ENCODE measurements at places on chromosomes 12 and 14.

GRCh38 chr14:93036652-93037345 is 78.9 kb downstream of the ITPK1 start:
- DNase-seq, result no peak

DNA sequence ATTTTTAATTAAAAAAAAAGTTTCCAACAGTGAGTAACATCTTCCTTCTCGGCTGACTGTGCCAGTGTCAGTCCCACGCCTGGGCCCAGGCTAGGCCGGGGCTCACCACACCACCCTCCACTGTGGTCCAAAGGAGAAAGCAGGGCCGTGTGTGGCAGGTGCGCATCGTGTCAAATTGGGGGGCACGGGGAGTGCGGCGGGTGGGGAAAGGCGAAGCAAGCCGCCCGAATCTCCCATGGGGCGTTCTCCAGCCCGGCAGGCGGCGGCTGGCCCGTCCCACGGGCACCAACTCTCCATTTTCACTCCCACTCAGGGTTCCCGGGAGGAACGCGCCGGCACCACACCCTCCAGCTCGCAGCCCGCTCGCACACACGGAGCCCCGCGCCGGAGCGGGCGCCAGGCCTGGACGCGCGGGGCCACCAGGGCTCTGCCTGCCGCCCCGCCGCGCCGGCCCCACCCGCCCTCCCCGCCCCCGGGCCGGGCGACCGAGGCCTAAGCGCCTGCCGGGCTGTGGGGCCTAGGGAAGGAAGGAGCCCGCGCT is 604 bp downstream of the EEA1 start:
- DNase-seq, result peak; percentile 49

- no peak for DNase-seq
Measured at GRCh38 chr12:78674311-78675090, 190.1 kb upstream of the SYT1 start.

DNA sequence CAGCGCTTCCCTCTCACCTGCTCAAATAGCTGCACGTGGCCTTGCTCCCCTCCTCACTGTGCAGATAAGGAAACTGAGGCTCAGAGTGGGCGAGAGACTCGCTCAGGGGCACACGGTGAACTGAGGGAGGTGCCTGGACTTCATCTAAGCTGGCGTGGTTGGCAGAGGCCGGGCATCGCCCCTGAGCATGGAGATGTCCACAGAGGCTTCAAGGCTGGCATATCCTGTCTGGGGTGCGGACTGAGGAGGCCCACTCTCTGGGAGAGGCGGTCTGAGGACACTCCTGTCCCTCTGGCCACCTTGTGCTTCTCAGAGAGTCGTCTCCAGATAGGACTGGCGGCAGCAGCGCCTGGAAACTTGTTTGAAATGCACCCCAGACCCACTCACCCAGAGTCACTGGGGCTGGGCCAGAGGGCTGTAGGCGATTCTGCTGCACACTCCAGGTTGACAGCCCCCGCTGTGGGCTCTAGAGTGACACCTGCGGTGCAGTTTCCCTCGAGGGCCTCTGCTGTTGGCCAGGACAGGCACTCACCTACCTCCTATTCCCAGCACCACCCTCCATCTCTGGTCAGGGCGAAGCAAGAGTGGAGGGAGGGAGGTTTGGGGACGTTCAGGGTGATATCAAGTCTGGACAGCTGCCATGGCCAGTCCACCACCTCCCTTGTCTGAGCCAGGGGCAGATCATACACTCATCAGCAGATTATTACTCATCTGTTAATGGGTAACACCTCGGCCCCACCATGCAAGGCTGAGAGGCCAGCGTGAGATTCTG is 11.2 kb upstream of the LBHD2 start:
- DNase-seq, result no peak

GRCh38 chr12:8045952-8046944 is 13.7 kb downstream of the FOXJ2 start:
- peak; percentile 72 for DNase-seq

DNA sequence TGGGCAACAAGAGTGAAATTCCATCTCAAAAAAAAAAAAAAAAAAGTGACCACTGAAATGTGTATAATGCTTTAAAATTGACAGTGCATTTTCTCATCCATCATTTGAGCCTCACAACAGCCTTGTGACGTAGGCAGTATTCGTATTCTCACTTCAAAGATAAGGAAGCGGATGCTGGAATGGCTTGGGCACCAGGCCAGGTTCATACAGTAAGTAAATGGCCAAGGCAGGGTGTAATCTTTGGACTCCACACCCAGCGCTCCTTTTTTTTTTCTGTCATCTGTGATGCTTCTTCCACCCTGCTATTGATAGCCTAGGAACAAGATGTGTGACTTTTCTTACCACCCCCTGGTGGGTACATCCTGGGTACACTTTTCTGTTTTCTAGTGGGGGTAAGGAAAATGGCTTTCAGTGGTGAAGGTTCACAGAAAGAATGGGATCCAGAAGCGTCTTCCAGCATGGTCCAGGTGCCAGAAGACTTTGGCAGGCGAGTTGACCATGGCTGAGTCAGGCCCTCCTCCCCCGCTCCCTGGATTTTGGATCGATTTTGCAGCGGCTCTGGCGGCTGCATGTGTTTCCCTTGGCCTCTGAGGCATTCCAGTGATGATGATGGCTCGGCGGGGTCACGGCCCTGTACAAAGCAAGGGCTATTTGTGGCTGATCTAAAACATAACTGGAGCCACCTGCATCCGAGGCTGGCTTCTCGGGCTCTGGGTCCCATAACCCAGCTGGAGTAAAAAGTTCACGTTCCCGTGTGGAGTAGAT is 110.6 kb downstream of the CACNA1C start:
- DNase-seq, result no peak

GRCh38 chr12:14393751-14394150 is 28.3 kb downstream of the ATF7IP start:
- no peak for DNase-seq

- DNase-seq, result no peak
Measured at GRCh38 chr14:85247071-85247470, 282.9 kb upstream of the FLRT2 start.

DNA sequence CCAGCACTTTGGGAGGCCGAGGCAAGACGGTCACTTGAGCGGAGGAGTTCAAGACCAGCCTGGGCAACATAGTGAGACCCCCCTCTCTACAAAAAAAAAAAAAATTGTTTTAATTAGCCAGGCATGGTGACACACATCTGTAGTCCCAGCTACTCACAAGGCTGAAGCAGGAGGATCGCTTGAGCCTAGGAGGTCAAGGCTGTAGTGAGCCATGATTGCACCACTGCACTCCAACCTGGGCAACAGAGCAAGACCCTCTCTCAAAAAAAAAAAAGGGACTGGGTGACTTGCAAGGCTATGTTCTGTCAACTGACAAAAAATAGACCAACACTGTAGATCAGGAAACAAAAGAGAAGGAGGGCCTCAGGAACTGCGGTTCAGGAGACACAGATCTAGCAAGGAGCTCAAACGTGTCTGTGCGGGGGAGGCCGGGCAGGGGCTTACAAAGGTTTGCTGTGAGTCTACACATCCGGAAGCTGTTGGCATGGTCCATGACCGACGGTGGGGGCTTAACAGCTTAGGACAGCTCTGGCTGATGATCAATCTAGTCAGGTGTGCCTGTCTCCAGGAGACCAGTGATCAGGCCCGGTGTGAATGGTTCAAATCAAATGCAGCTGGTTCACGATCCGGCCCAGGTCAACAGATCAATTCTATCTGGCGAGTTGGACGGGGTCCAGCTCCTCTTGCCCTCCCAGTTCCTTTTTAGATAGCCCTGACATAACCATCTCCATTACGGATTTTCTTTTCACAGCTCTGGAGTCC is 31.7 kb upstream of the INF2 start:
- peak; percentile 98 for DNase-seq

- no peak for DNase-seq
Measured at GRCh38 chr14:95623195-95623594, 63.0 kb upstream of the TCL1B start.

- DNase-seq, result peak; percentile 61
Measured at GRCh38 chr12:52372216-52373154, 5.2 kb upstream of the KRT85 start.

DNA sequence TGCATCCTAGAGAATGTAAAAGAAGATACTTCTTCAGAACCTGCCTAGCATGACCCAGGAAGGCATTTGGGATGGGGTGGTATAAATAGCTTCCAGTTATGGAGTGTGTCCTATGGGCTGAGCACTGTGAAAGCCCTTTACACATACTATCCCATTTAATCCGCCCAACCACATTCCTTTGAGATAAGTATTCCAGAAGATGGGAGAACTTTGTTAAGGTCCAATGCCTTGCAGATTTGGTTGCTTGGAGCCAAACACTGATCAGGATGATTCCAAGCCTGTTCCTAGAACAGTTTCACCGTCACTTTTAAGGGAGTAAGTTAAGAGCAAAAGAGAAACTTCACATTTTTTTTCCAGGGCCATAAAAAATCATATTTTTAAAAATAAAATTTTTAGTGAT is 82.5 kb upstream of the CLMN start:
- no peak for DNase-seq

DNA sequence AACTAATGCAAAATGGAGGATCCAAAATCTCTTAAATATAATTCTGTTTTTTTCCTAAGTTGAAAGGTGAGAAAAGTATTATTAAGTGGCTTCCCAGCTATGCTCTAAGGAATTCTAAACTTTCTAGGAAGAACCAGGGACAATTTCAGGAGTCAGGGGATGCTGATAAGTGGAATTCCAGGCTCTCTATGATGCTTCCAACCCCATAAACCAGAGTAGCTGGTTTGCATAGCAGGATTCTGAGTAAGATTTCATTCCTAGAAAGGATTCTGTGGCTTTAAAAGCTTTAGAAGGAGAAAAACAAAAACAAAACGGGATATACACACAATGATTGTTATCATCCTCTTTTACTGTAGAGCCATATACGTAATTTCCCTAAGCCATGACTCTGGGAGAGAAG is 93.9 kb downstream of the SLC16A7 start:
- no peak for DNase-seq

GRCh38 chr14:68969278-68970033 is 9.6 kb downstream of the ACTN1 start:
- no peak for DNase-seq

GRCh38 chr14:102927878-102928411 is 5.5 kb downstream of the AMN start:
- no peak for DNase-seq

- DNase-seq, result no peak
Measured at GRCh38 chr12:5189173-5189572, 145.5 kb downstream of the KCNA5 start.

- no peak for DNase-seq
Measured at GRCh38 chr14:43778570-43778936, 728.5 kb downstream of the FSCB start.

DNA sequence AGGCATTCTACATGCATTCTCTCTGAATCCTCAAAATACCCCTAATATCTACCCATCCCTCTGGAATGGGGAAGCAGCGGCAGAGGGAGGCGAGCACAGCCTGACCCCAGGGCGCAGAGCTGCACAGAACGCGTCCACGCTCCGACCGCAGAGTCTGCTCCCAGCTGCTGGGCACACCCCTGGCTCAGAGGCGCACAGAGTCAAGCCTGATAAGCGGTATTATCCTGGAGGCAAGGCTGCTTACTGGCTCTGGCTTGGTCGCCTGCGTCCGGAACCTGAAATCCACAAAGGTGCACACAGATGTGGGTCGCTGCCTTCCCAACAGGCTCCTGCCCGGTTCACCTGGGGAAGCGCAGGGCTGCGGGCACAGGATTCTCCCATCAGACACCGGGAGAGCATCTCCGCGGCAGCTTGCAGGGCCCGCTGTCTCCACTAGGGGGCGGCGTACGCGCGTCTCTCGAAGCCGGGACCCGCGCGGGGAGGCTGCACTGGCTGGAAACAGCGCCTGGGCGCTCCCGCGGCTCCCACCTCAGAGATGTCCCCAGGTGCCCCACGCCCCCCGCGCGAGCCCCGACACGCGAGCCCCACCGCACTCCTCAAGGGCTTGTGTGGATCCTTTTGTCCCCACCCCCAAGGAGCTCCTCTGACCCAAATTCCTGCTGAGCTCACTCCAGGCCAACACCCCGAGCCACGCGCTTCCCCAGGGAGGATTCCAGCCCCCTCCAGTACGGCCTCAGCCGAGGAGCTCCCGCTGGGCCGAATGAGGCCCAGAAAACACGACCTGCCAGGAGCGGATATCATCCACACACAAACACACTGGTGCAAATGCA is 120.1 kb upstream of the FZD10 start:
- DNase-seq, result no peak

GRCh38 chr14:20327005-20327869 is 5.8 kb downstream of the CCNB1IP1 start:
- DNase-seq, result peak; percentile 79

DNA sequence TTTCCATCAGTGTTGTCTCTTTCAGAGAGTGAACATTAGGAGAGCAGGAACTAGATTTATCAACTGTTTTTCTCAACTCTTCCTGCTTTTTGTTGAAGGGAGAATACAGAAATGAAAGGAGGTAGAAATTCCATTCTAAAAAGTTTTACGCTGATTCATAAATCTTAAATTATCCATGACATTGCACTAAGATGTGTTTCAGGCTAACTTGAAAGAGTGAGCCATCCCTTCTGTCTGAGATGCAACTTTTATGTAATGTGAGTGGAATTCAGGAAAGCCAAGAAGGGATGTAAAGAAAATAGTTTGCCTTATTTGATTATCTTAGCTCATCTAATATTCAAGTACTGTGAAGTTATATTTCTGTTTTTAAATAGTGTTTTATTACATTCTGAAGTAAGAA is 349.5 kb upstream of the RGS6 start:
- DNase-seq, result no peak

DNA sequence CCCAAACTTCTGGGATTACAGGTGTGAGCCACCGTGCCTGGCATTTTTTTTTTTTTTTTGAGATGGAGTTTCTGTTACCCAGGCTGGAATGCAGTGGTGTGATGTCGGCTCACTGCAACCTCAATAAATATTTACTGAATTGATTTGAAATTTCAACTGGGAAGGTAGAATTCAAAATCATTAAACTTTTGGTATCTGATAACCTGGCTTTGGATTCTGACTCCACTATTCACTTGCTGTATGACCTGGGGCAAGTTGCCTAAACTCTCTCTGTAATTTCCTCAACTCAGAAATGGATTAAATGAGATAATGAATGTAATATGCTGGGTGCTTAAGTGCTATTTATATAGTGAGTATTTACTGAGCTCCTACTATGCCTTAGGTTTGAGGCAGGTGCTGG is 8.7 kb upstream of the METAP2 start:
- no peak for DNase-seq

GRCh38 chr12:26287671-26288381 is 92.5 kb downstream of the SSPN start:
- DNase-seq, result no peak

GRCh38 chr12:119245904-119246494 is 67.3 kb downstream of the HSPB8 start:
- DNase-seq, result no peak

- no peak for DNase-seq
Measured at GRCh38 chr12:52007158-52007921, 594 bp downstream of the TAMALIN start.
